ENCODE measurements at places on chromosomes 4 and X.

DNA sequence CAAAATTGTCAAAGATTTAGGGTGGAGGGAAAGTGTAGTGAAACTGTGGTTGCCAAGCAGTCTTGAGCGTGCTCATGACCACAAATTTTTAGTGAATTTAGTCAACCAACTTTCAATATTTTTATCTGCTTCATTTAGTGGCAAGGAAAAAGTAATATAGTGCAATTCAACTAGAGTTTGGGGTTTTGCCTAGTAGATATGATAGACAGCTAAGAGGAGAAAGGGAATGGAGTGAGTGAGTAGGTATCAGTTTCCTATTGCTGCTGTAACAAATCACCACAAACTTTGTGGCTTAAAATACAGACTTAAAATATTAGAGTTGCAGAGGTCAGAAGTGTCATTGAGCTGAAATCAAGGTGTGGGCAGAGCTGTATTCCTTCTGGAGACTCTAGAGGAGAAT, 3.7 kb upstream of the CT47C1 start:
- DNase-seq = no peak

DNA sequence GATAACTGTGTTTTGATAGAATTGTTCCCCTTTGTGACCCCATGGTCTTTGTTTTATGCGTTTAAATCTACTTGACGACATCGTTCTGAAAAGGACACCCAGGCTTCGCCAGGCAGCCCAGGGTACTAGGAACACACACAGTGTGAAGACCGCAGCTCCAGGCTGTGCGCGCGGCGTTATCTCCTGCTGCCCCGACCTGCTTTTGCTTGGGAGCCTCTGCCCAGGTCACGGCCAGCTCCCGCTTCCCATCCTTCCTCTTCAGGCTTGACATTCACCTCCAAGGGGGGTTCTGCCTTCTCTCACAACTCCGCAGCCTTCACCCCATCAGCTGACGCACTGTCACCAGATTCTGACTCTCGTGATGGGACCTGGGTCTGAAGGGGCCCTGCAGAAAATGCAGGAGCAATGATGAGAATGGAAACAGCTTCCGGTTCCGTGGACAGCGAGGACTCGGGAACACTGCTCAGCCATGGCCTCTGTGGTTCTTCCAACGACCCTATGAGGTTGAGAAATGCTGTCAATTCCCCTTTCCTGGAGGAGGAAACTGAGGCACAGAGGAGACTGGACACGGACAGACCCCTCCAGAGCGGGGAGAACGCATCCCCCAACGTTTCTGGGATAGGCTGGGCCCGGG, 536 bp upstream of the HTRA3 start:
- no peak for DNase-seq

- DNase-seq = no peak
Measured at GRCh38 chr4:53616219-53616618, 24.9 kb upstream of the LNX1 start.

DNA sequence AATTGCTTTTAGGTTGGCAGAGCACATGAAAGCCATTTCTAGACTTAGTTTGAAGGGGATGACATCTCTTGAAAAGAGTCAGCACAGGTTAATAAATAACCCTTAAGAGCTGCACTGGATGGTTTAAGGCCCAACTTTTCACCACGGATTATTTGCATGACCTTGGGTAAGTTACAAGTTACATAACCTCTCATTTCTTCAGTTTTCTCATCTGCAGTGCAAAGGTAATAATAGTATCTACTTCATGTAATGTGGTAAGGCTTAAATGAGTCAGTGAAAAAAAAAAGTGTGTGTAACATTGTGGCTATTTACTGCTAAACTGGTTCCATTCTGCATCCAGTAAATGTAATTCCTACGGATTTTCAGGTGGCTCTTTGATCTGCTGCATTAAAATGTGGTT, 715.8 kb downstream of the CCSER1 start:
- DNase-seq = no peak
